ENCODE measurements at places on chromosomes 1 and 21.

DNA sequence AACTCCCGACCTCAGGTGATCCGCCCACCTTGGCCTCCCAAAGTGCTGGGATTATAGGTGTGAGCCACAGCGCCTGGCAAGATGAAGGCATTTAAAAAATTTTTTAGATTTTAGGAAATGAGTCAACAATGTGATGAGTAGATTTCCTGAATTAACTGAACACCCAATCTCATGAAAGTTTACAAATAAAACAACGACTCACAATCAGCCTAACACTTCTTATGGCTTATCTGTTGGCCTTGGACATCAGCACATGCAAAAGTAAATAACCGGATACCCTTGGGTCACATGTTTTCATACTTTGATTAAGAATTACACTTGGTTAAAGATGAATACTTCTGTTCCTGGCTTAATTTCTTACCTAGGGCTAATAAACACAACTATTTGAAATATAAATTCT is 3.0 kb downstream of the GNG12 start:
- no peak for DNase-seq

DNA sequence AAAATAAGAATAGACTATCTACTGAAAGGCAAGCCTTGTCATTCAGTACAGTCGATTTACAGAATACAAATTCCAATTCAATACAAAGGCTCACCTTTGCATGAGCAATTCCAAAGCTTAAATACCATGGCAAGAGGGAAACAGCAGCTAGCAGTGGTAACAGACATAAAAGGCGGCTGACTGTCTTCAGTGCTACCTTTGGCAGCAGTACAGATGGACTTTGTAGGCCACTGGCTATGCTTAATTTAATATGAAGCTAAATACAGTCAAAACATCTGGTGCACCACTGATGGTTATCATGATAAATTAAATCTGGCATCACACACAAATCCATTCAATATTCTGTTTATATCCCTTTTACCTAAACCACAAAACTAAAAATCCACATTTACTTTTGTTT is 62.4 kb downstream of the RERE start:
- no peak for DNase-seq

DNA sequence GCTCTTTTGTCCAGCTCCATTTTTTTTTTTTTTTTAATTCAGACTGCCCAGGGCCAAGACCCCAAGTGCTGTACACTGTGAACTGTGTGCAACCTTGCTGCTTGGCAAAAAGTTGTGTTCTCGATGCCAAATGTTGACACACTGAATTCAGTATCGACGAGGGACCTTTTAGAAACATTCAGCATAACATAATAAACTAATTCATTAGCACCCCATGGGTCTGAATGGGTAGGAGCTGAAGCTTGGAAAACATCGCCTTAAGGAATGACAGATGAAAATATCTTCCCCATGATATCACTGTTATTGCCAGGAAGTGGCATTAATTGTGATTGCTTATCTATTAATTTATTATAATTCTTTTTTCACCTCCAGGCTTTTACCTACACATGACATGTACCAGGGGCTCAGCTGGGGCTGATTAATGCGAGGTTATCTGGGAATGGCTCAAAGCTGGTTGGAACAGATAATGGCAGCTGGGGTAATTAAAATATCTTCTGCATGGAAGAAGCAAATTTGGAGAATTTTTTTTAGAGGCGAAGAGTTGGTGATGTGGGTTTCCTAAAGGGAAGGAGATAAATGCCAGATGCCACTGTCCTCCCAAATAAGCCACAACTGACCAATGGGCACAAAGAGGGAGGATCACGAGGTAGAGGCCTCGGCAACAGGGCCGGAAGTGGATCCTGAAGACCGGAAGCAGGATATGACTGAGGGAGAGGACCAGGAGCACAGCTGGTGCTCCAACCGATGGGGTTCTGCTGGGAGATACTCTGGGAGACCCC is 169.3 kb downstream of the GRIK3 start:
- no peak for DNase-seq

GRCh38 chr1:95440511-95440910 is 206.5 kb downstream of the RWDD3 start:
- no peak for DNase-seq

- no peak for DNase-seq
These were observed 151.0 kb upstream of the RAB4A start for GRCh38 chr1:229119876-229120275.

- DNase-seq: no peak
These were observed 43.8 kb upstream of the MARK1 start for GRCh38 chr1:220484135-220484534.

GRCh38 chr1:202807451-202807925 is 733 bp downstream of the KDM5B start:
- peak; percentile 57 for DNase-seq

GRCh38 chr1:42450061-42450460 is 5.8 kb downstream of the ZMYND12 start:
- no peak for DNase-seq
